ENCODE measurements at places on chromosomes 13 and 19. TPM values are rescaled to one million over a fixed set of nuclear protein-coding genes. Genes with fewer than 3 reads are reported as not detected.

Gene CNN2
- 124 TPM for total RNA-seq

DNA sequence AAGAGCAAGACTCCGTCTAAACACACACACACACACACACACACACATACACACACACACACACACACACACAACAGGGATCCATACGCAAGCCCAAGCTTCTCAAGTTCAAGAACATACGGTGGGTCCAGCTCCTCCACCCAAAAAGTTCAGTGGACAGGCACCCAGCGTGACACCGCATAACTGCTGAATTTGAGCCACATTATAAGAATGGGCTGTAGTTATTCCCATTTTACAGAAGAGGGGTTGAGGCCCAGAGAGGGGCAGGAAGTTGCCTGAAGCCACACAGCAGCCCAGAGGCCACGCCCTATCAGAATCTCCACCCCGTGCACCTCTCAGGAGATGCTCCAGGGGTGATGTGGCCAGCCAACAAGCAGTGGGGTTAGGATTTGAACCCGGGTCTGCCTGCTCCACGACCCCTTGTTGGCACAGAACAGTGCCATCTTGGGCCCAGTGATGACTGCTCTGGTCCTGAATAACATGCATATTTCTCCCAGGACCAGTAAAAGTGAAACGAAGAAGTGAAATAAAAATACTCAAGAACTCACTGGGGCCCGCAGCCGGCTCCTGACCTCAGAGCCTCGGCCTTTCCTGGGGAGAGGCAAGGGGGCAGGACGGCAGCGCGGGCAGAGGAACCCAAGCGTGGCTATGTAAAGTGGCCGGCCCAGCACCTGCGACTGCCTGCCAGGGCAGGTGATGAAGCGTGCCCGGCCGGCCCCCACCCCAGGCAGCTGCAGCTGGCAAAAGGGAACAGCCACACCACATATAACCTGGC lies 61.9 kb downstream of the AP1M1 start:
- peaks cover 29% of the 10 kb centered on the region for H3K4me1 ChIP-seq
- no peaks in the 10 kb centered on the region for H3K36me3 ChIP-seq
- no peak overlapping the region for H3K4me3 ChIP-seq
- H3K27ac ChIP-seq, result no peak overlapping the region

GRCh38 chr13:81986308-81986707 lies 1645.4 kb upstream of the SPRY2 start:
- DNase-seq, result no peak
- H3K36me3 ChIP-seq, result no peaks in the 10 kb centered on the region
- H3K27me3 ChIP-seq, result no peaks in the 10 kb centered on the region
- H3K4me1 ChIP-seq, result no peaks in the 10 kb centered on the region

DNA sequence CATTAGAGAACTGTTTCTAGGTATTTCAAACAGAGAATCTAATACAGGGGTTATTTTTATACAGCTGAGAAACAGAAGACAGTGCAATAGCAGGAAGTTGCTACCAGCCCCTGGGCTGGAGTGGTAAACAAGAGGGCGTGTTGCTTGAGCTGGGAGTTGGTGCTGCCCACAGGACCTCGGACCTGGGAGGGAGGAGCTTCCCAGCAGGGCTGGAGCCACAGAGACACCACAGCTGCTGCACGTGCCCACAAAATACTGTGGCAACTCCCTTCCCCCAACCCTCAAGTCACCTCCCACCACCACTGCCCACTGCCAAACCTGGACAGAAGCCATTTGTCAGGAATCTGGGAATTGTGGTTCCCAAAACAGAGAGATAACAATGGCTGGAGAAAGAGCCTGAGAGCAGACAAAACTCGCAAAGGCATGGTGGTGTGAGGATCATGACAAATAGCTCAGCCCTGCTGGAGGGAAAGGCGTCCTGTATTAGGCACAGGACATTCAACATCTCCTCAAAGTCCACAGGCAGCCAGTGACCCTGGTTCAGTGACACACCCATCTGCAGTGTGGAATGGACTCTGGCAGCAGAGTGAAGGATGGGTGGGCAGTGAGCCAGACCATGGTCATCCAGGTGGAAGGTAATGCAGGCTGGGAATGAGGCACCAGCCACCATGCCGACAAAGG lies 57.2 kb downstream of the SPATA13 start:
- peaks cover 27% of the 10 kb centered on the region for H3K4me1 ChIP-seq
- H3K36me3 ChIP-seq, result no peaks in the 10 kb centered on the region
- no peak overlapping the region for H3K27ac ChIP-seq
- no peak overlapping the region for H3K4me3 ChIP-seq

DNA sequence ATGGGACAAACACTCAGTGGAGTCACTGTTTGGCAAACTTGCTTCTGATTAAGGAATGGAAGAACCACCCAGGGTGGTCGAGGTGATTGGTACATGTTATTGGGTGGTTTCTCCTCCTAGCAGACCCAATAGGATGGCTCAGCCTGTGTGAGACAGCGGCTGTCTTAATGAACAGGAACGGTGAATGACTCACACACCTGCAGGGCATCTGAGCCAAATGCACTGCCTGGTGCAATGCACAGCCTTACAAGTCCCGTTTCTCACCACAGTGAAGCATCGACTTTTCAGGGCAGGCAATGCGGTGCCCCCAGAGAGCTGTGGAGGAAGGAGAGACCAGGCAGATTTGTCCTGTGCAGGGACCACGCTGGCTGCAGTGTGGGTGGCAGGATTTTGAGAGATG lies 238.5 kb downstream of the FGF9 start:
- no peaks in the 10 kb centered on the region for H3K4me1 ChIP-seq
- no peaks in the 10 kb centered on the region for H3K27me3 ChIP-seq
- no peak for DNase-seq
- H3K4me3 ChIP-seq, result no peak overlapping the region
- H3K36me3 ChIP-seq, result no peaks in the 10 kb centered on the region
